Progenitor cell of endocrine pancreas (in vitro differentiated cells): ENCODE measurements at places on chromosomes 1 and 21.

GRCh38 chr21:45470773-45471524 lies 66.0 kb downstream of the COL18A1 start:
- no peak for DNase-seq

GRCh38 chr1:161768986-161769672 lies 3.0 kb downstream of the ATF6 start:
- no peak for DNase-seq

- DNase-seq = no peak
These were observed 1912.9 kb downstream of the MRPL39 start for GRCh38 chr21:23694390-23694789.

DNA sequence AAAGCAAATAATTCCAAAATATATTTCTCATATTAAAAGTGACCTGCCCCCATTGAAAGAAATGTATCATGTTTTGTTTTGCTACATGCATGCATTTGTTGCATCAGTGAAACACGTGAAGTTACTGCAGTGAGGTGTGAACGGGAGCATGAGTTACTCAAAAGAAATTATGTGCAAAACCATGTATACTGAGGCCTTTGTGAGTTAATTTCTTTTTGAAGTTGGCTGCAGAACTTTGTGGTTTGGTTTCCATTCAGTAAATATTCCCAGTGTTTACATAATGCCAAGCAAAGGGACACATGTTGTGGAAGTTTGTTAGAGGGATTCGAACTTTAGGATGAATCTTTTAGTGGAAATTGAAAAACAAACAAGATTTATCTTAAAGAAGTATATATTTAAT lies 619.4 kb upstream of the ADAMTS5 start:
- no peak for DNase-seq

GRCh38 chr1:206885341-206886060 lies 11.7 kb upstream of the IL24 start:
- no peak for DNase-seq

GRCh38 chr1:38448893-38449292 lies 402.3 kb upstream of the POU3F1 start:
- no peak for DNase-seq

- no peak for DNase-seq
These were observed 48.8 kb upstream of the HMGB4 start for GRCh38 chr1:33815061-33815460.

DNA sequence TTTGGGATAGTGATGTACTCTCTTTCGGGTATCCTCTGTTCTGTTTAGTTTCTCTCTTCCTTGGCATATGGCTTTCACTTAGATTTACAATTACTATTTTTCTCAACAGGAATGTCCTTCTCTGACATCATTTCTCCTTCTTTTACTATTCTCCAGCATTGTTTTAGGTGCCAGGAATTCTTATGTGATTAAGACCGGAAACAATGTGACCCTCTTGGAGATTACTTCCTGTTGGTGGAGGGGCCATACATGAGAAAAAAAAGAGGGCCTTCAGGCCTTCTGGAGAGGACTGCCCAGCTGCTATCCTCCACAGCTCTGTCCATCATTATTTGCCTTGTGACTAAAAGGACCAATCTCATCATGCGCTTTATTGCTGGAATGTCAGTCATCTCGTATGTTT lies 50.4 kb upstream of the ADAMTS5 start:
- no peak for DNase-seq

DNA sequence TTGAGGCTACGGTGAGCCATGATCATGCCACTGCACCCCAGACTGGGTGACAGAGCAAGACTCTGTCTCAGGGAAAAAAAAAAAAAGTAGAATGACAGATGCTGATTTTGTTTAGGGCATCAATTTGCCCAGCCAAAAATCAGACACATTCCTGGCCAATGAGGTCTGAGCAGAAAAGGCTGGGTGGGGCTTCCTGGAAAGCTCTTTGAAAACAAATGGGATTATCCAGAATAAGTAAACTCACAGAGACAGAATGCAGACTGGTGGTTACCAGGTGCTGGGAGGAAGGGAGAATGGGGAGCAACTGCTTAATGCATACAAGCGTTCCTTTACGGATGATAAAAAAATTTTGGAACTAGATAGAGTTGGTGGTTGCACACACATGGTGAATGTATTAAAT lies 10.1 kb upstream of the CITED4 start:
- no peak for DNase-seq

DNA sequence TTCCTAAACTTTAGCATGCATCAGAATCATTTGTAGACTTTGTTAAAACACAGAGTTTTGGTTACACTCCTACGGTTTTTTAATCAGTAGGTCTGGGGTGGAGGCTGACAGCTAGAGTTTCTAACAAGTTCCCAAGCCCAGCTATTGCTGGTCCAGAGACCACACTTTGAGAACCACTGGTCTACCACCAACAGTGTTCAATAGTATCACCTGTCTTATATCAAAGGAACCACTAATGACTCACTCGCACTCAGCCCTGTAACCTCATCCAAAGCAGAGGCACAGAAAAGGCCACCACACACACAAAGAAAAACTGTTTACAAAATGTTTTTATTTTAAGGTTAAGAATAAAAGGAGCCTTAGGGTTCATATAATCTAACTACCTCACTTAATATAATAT lies 68.7 kb downstream of the HIVEP3 start:
- DNase-seq = no peak

DNA sequence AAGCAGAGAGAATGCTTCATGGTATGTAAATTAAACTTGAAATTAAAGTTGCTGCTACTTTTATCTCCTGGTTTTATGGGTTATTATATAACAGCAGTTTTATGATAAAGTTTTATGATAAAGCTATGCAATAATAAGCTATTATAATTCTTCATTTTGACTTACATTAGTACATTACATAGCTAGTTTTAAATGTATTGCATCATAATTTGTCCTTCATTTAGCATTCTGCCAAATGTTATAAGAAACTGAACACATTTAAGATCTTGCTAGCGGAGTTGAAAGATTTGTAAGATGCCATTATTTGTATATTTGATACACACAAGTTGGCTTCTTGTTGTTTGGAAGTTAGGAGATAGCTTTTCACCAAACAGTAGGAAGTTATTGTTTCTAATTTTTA lies 101.6 kb downstream of the LRRC40 start:
- no peak for DNase-seq

- no peak for DNase-seq
These were observed 30.3 kb upstream of the FAM78B start for GRCh38 chr1:166197141-166197540.
